SK-N-SH (cell line): ENCODE measurements at places on chromosomes 4 and X.

GRCh38 chrX:68718443-68718820 is 71.0 kb downstream of the STARD8 start:
- no peak for DNase-seq

DNA sequence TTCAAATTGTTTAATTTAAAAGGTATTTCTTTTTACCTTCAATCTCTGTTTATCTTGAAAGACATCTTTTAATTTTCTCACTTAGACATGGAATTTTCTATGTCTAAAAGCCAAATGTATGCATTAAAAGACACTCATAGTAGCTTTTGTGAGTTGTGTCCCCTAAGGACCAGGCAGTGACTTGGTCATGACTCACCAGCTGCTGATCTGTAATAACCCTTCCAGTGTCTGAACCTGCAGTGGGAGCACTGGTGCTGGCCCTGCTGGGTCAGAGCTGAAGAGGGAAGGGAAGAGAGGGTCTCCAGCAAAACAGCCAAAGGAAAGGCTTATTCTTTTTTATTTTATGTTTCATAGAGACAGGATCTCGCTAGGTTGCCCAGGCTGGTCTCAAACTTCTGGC is 31.1 kb upstream of the SH3D19 start:
- DNase-seq = no peak

DNA sequence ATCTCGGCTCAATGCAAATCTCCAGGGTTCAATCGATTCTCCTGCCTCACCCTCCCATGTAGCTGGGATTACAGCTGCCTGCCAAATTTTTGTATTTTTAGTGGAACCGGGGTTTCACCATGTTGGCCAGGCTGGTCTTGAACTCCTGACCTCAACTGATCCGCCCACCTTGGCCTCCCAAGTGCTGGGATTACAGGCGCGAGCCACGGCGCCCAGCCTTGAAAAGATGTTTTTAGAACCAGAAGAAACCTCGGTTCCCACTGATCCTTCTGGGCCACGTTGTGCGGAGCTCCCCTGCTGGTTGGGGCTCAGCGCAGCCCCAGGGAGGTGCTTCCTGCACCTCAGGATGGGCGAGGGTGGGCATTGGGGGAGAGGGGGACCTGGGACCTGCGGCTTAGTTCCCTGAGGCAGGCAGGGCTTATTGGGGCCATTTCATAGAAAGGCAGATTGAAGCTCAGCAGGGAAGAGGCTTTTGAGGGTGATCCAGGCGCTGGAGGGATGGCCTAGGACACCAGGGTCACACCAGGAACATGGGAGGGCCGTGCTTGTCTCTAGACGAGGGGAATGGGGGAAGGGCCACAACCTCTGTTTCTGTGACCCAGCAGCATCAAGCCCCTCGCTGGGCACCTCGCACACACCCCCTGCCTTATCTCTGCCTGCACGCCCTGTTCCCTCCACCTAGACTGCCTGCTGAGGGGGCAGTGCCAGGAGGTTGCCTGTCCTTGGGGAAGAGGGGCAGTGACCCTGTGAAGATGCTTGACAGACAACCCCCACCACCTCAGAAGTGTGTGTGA is 6.3 kb upstream of the ADD1 start:
- DNase-seq = peak; percentile 25

DNA sequence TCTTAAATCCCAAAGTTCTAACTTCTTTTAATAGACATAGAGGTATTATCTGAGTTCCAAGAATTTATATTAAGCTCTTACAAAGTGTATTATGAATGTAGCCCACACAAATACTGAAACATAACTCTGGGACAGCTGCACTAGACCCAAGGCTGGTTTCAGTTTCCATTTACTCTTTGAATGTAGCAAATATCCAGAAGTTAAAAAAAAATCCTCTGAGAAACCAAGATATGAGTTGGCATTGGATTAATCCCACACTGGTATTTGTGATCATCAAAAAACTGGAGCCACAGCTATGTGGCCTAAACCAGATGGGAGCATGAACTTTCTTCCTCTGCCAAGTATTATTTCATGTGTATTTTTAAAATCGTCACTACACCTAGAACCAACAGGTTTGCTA is 23.6 kb upstream of the SMPX start:
- no peak for DNase-seq

GRCh38 chr4:183352546-183352945 is 30.3 kb upstream of the CLDN24 start:
- DNase-seq = no peak

DNA sequence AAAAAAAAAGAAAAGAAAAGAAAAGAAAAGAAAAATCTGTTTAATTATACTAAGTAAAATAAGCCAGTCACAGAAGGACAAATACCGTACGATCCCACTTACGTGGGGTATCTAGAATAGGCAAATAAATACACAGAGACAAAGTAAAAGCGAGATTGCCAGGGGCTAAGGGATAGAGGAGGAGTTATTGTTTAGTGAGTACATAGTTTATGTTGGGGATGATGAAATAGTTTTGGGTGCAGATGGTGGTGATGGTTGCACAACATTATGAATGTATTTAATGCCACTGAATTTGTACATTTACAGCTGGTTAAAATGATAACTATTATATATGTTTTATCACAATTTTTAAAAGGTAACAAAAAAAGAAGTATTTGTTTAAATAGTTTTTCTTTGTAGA is 7.1 kb downstream of the CA5B start:
- DNase-seq = no peak

- peak; percentile 58 for DNase-seq
Observed at GRCh38 chrX:46573892-46574773, 568 bp downstream of the CHST7 start.

- DNase-seq = no peak
Observed at GRCh38 chrX:115650449-115650848, 89.5 kb downstream of the PLS3 start.

- DNase-seq = no peak
Observed at GRCh38 chr4:148845609-148846008, 403.4 kb upstream of the NR3C2 start.

DNA sequence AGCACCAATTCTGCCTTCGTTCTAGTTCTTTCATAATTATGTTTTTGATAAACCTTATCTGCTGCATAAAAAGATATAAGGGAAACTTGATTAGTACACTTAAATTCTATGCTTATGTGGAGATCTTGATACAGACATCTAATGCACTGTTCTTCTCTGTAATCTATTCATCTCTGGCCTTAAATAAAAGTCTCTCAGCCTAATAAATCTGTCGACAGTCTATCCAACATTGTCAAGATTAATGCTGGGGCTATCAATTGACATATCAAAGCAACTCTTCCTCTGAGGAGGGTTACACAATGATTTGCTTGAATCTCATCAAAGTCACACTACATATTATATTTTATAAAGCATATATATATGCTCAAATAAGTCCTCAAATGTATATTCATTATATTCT is 545.5 kb downstream of the SPOCK3 start:
- no peak for DNase-seq

DNA sequence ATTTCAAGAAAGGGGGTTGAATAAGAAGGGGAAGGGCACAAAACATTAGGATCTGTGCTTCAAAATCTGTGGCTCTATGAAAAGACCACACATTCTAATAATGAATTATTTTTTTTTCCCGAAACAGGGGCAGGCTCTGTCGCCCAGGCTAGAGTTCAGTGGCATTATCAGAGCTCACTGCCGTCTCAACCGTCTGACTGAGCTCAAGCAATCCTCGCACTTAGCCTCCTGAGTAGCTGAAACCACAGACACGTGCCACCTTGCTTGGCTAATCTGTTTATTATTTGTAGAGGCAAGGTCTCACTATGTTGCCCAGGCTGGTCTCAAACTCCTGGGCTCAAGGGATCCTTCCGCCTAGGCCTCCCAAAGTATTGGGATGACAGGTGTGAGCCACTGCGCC is 33.4 kb downstream of the ACSL1 start:
- no peak for DNase-seq

GRCh38 chr4:185127021-185127925 is 15.8 kb upstream of the SLC25A4 start:
- DNase-seq = peak; percentile 87

DNA sequence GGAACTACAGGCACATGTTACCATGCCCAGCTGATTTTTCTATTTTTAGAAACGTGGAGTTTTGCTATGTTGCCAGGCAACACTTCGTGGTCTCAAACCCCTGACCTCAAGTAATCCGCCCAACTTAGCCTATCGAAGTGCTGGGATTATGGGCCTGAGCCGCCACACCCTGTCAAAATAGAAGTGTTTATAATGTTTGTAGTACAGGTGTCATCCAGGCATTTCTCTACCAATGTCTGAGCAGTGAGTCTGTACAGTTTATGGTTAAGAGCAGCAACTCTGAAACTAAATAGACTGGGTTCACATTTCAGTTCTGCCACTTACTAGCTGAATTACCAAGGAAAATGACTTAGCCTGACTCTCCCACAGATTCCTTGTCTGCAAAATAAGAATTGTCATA is 460.4 kb upstream of the GALNT7 start:
- DNase-seq = no peak

- DNase-seq = no peak
Observed at GRCh38 chrX:3393581-3394111, 47.2 kb upstream of the MXRA5 start.

GRCh38 chr4:182306792-182307507 is 63.7 kb downstream of the TENM3 start:
- DNase-seq = no peak

DNA sequence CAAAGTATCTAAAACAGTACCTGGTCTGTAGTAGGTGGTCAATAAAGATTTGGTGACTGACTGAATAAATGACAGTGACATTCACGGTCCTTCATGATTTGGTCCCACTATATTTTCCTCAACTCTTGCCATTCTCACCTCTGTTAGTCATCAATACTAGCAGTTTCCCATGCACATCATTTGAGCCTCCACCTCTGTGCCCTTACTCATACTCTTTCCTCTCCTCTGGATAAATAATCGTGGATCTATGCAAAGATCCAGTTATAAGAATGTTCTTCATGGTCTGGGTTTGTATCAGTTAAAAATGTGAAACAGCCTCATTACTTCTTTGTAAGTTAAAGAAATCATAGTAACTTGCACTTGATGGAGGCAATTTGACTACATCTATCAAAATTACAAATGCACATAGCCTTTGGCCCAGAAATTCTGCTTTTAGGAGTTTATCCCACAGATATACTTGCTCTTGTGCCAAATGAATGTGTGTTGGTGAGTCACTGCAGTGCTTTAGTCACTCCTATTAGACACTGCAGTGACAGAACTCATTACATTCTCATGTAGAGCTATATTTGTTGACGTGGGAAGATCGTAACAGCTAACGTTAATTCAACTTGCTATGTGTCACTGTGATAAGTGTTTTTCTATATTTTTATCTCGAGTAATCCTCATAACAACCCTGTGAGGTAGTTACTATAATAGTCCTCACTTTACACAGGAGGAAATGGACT is 121.9 kb upstream of the SMIM10 start:
- no peak for DNase-seq

DNA sequence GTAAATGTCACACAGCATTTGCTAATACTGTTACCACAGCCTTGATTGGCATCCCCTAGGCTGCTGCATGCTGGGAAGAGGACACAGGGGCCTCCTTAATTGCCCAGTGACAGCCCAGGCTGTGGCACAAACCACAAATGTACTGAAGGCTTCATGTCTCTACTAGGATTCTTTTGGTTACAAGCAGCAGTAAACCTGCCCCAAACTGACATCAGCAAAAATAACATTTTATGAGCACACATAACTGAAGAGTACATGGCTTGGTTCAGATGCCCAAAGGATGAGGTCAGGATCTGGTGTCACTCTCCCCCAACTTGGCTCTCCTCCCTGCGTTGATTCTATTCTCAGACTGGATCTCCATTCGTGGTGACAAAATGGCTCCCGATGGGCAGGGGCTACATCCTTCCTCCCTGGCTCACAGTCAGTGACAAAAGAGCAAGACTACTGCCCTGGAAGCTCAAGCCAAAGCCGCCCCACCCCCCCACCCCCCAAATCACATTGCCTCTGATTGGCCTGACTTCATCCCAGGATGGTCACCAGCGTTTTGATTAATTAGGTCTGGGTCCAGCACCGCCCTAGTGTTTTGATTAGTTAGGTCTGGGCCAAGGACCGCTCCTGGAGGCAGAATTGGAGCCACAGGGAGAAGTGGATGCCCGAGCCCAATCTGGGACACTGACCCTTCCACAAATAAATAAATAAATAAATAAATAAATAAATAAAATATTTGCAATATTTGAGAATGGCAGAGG is 180.5 kb upstream of the RBPJ start:
- no peak for DNase-seq

DNA sequence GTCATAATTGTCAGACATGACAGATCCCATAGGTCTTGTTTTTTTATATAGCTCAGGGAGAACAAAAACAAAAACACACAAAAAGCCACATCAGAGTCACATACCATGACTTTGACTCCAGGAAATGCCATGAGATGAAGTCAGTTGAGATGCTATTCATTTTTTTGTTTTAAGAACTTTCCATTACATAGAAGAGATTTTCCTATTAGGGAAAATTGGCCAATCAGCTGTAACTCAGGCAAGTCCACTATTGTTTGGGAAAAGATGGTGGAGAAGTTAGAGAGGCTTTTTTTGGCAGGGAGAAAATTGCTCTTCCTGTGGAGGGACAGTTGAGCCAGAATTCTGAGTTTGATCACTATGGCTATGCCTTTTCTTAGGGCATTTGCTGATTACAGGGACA is 72.6 kb downstream of the SMARCA5 start:
- DNase-seq = no peak

DNA sequence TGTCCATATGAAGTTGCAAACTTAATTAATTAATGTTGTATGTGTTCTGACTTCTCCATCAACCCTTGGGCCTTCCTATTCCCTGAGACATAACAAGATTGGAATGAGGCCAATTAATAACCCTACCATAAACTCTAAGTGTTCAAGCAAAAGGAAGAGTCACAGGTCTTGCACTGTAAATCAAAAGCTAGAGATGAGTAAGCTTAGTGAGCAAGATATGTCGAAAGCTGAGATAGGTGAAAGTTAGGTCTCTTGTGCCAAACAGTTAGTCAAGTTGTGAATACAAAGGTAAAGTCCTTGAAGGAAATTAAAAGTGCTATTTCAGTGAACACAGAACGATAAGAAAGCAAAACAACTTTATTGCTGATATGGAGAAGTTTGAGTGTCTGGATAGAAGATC is 58.2 kb upstream of the GPRIN3 start:
- no peak for DNase-seq

- DNase-seq = peak; percentile 83
Observed at GRCh38 chrX:53284684-53285447, 3.5 kb upstream of the IQSEC2 start.

DNA sequence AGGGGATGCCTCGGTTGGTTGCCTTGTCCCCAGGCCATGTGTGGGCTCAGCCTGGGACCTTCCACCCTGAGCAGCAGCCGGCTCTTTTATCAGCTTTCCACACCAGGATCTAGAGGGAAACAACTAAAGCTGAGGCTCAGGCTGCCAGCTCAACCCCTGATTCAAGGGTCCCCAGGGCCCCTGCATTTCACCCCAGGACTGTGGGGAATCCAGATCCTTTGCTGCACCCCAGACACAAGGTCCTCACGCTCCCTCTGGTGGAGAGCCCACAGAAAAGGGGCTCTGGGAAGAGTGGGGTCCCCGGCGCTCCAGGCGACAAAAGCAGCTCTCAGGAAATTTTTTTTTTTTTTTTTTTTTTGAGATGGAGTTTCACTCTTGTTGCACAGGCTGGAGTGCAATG is 64.3 kb downstream of the ZFYVE28 start:
- DNase-seq = peak; percentile 77
